ENCODE measurements at places on chromosomes 12 and 14.

DNA sequence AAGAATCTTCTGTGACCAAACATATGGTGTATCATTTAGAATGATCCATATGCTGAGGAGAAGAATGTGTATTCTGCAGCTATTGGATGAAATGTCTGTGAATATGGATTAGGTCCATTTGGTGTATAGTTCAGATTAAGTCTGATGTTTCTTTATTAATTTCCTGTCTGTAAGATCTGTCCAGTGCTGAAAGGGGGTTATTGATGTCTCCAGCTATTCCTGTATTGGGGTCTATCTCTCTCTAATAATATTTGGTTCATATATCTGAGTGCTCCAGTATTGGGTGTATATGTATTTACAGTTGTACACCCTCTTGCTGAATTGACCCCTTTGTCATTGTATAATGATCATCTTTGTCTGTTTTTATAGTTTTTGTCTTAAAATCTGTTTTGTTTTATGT, 33.5 kb downstream of the SLC38A2 start:
- DNase-seq = no peak

DNA sequence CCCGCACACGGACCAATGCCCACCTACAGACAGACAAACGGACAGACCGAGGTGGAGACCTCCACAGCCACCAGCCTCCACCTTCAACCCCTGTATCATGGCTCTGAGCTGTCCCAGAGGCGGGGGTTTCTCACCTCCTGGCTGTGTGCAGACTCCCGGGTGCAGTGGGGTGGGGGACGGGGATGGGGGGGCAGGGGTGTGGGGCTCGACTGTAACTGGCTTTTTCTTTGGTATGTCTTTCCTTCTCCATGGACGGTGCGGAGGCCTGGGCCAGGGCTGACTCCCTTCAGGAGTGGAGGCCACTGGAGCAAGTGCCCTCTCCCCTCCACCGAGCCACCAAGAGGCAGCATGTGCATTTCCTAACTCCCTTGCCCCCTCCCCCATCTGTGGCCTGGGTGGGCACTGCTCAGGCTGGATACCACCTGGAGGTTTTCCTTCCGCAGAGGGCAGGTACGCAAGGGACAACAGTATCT, 122.6 kb downstream of the ESRRB start:
- no peak for DNase-seq

DNA sequence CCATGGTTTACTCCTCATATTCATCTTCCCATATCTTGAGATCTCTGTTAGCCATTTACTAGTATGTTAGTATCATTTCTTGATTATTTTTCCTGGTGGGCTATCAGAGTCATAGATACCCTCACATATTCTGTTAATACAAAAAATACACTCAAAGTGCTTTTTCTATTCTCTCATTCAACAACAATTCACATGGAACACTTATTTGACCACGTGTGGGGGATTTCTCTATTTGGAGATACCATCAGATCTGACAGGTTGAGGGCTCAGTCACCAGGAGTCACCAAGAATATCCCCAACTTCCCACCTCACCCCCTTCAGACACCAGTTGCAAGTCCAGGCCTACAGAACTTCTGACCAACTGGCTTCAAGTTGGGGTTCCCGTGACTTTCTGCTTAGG, 51.9 kb upstream of the A2ML1 start:
- no peak for DNase-seq

GRCh38 chr14:60616461-60616959, 32.8 kb downstream of the SIX1 start:
- DNase-seq = no peak
